ENCODE measurements at places on chromosomes 2 and 18.
A peak's percentile ranks its signal among the peaks of the same experiment; 100 is the strongest.

DNA sequence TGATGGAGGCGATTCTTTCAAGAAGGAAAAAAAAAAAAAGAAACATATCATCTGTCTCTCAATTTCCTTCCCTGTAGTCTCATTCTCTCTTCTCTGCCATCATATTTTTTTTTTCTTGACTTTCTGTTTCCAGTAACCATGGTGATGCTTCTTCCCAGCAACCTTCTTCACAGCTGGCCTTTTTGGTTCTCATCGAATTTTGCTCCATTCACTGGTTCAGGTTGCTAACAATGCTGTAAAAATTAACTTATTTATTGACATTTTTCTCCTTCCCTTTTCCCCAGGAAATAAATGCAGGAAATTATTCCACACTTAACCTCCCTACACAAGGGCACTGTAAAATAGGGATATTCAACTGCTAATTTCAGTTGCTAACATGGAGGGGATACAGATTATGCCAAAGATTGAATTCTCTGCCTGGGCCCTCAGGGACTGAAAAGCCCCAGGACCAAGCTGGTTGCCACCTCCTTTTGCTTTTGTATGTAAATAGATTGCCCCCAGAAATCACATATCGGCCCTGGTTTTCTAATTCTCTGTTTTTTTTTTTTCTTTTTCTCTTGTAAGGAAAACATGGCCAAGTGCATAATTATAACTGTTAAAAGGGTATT is 154.7 kb downstream of the MAP2 start:
- peak; percentile 27 for DNase-seq

- DNase-seq: peak; percentile 8
These were observed 74.9 kb upstream of the OTOF start for GRCh38 chr2:26552641-26553374.

- DNase-seq: no peak
These were observed 201.5 kb upstream of the RAB6C start for GRCh38 chr2:129777762-129778583.

DNA sequence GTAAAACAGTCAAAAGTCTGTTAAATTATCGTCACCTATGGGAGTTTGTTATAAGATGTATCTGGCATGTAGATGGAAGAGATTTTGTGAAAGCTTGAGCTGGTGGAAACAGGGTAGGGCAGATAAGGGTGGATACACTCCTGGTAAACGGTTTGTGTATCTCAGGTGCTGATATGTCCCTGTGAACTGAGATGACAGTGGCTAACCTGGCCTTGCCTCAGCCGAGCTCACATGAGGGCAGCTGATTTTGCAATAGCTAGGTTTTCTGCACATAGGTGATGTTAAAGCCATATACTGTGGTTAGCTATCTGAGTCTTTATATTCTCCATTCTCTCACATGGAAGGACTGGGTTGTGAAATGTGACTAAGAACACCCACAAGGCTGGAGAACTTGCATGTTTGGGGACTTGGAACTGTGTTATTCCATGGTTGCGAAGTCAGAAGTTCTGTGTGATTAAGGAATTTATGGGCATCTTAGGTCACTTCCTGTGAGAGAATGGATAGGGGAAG is 205.1 kb downstream of the TPGS2 start:
- DNase-seq: no peak

DNA sequence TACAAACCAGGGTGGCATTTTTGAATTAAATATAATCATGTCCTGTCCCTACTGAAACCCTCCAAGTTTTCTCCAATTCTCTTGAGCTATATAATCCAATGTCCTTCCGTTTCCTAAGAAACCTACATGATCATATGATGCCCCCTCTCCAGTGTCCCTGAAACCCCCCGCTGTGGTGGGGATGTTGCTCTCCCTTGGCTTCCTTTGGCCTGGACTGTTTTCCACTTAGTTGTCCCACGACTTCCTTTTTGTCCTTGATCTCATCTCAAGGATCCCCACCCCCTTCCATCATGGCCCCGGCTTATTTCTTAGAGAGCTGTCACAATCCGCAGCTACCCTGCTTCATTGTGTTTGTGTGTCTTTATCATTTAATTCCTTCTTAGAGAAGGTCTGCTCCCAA is 43.8 kb downstream of the TMEM18 start:
- no peak for DNase-seq

DNA sequence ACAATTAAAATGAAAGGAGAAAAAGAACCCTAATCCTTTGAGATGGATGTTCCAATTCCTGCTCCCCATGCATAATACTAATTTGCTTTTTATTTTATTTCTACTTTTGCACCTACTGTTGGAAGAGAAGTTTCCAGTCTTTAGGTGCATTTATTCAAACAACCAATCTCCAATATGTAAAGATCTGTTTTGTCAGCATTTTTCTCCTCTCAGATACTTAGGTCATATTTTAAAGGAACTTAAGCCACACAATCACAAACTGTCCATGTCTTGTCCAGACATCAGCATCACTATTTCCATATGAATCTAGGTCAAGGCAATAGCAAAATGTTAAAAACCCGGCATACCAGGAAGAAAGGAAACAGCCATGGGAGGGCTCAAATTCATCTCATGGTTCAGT is 1023.2 kb downstream of the BCL11A start:
- DNase-seq: no peak

DNA sequence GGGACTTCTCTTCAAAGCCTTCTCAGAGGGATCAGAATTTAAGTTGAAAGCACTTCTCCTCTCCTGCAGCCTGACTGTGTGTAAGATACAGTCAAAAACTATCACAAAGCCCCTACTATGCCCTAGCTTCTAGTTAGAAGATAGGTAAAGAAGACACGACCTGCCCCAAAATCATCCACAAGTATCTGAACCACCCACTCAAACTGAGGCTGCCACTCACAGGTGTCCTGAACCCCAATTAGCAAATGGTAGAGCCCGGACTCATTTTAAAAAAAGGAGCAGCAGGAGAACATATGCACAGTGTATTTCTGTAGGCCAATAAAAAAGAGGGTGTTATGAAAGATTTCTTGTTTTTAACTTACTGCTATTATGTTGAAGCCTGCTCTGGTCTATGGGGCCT is 74.4 kb downstream of the ANKRD44 start:
- no peak for DNase-seq

GRCh38 chr2:65282477-65283053 is 54.9 kb downstream of the ACTR2 start:
- no peak for DNase-seq

- DNase-seq: peak; percentile 99
These were observed 203.3 kb upstream of the SMAD2 start for GRCh38 chr18:48133671-48134251.

DNA sequence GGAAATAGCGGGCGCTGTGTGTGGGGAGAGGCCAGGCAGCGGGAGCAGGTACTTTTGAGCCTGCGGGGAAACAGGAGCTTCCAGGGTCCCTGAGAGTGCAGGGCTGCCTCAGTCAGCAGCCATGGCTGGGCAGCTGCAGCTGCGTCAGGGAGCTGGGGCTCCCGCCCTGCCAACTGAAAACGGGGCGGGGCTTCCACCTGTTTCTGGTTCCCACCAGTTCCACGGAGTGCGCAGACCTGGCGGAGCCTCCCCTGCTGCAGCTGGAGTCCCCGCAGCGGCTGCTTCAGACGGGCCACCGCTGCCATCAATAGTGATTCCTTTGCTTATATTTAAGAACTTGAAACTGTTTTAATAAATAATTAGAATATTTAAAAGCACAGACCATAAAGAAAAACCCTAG is 30.6 kb upstream of the RPRM start:
- DNase-seq: peak; percentile 63

- peak; percentile 65 for DNase-seq
These were observed 424 bp upstream of the ANKRD44 start for GRCh38 chr2:197310987-197311420.

- DNase-seq: peak; percentile 100
These were observed 77.4 kb upstream of the ZCCHC2 start for GRCh38 chr18:62445386-62445917.

DNA sequence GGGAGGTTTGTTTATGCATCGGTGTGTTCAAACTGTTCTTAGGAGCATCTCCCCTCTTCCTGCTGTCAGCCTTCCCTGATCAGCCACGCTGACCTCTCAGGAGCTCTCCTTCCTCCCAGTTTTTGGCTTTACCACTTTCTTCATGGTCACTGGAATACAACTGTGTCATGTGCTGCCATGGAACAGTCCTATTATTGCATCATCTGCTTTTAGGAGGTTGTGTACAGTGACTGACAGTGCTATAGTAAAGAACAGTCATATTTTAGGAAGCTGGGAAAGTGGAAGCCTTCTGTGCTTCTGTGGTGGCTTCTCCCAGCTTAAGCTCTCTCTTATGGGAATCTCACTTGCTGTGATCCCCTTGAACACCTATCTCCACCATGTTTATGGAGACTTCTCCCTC is 165.5 kb downstream of the TPGS2 start:
- DNase-seq: no peak

DNA sequence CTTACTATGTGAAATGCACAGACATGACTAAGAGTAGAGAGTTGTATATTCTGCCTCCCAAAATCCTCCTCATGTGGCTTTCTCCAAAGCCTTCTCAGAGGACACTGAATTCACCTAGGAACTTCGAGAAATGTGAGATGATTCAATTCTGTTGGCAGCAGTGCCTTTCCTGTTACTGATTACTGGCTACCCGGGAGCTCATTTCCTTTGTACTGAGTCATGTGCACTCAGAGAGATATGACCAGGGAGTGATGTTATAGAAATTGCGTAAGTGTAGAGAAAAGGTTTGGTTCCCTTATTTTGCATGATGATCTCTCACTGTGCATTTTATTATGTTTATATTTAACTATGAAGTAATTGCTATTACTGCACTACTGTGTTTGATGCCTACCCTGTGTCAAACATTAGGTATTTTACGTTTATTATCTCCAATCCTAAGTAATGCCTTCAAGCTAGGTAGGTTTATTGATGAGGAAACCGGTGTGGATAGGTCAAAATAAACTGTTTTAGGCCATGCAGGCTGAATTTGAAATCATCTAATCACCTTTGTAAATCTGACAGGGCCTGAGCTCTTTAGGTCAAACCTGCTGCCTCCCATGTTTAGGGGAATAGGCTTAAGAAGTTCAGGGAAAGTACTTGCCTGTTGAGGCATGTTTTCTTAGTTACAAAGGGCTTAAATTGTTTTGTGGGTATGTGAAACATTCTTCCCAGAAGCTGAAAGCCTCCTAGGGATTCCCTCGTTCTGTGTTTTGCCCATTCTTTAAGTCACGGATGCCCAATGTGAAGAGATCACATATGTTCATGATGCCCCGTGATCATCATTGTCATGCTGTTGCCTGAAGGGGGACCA is 86.8 kb downstream of the FMNL2 start:
- DNase-seq: peak; percentile 52

DNA sequence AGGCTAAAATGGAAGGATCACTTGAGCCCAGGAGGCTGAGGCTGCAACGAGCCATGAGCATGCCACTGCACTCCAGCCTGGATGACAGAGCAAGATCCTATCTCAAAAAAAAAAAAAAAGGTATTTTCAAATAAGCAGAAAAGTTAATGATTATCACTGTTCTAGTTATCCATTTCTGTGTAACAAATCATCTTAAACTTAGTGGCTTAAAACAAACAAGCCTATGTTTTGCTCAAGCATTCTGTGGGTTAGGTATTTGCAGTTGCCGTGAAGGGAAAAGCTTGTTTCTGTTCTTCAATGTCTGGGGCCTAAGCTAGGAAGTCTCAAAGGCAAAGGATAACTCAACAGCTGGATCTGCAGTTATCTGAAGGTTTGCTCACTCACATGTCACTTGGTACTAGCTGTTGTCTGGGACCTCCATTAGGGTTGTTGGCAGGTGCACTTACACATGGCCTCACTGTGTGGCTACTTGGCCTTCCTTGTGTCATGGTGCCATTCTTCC is 14.1 kb downstream of the MFF start:
- no peak for DNase-seq

DNA sequence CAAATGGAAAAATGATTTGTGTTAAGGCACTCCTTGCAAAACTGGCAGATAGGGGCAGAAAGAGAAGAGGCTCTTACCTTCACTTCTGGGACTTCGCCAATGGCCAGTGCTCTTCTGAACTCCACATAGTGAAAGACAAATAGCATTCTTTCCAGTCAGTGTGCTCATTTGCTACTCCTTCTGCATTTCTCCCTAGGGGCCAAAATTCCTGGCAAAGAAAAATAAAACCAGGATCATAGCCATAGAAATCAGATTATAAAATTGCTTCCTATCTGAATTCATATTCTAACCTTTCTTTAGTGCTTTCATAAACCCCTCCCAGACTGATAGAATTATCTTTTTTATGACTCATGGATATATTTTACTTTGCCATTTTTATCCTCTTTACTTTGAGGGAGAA is 56.9 kb upstream of the PELI1 start:
- no peak for DNase-seq

DNA sequence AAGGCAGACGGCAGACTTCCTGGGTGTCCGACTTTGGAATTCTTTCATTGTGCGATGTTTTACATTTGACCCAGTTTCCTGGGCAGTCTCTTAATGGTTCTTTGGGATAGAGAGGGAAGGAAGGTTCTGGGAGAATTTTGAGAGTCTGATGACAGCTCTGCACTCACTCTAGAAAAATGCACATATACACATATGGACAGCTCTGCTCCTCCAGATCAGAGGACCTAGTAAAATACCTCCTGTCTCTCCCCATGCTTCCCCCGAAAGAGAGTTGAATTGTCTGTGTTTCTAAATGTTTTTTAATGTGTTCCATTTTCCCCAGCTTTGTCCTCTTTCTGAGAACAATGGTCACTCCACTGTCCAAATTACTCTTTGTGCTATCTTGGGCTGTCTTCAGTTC is 102.0 kb upstream of the CXCR4 start:
- no peak for DNase-seq

- DNase-seq: no peak
These were observed 33.6 kb upstream of the KCNG2 start for GRCh38 chr18:79764131-79764530.

DNA sequence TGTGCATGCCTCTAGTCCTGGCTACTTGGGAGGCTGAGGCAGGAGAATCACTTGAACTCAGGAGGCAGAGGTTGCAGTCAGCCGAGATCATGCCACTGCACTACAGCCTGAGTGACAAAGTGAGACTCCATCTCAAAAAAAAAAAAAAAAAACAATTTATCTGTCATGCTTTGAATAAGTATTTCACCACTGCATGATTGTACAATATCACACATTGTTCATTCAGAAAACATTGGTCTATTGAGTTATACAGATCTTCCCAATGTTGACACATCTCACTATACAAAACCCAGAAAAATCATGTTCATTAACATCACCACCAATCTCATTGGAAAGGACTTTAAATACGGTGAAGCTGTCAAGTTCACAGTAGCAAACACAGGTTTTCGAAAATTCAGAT is 46.8 kb upstream of the PPM1B start:
- no peak for DNase-seq

- peak; percentile 34 for DNase-seq
These were observed 154.7 kb downstream of the EML6 start for GRCh38 chr2:54878182-54878581.

- no peak for DNase-seq
These were observed 135.2 kb upstream of the RNF152 start for GRCh38 chr18:62027914-62028520.

DNA sequence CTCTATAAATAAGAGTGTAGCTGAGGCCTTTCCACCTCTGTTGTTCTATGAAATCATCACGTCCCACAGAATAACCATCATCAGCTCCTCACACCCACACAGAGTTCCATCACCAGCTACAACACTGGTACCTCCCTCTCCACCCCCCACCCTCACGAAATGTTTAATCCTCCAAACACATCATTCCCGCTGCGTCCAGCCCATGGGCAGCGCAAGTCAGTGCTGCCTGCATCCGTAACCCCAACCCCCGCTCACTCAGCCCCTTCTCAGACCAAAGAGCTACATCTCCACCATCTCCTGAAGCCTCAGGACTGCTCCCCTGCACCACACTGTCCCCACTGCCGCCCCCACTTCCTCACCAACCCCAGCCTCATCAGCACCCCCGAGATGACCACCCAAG is 19.4 kb downstream of the DNMT3A start:
- DNase-seq: no peak

- DNase-seq: no peak
These were observed 83.3 kb downstream of the MIB1 start for GRCh38 chr18:21823848-21824247.

All from NCI-H69 (cell line).